ENCODE measurements at places on chromosomes 13 and 19.

GRCh38 chr19:38678217-38678890 is 30.9 kb downstream of the ACTN4 start:
- DNase-seq: no peak

DNA sequence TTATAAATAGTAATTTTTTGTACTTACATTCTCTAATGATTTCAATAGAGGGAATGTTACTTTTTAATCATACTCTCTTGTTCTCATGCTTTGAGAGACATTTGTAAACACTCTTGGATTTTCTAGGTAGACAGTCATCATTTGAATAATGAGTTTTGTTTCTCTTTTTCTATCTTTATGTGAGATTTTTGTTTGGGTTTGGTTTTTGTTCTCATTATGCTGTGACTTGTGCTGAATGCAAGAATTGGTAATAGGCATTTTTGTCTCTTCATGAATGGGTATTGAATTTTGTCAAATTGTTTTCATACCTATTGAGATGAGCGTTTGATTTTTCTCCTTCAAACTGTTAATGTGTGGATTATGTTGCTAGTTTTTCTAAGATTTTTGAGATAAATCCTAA is 56.8 kb upstream of the GPR183 start:
- DNase-seq: no peak

- DNase-seq: peak; percentile 79
Measured at GRCh38 chr19:1672038-1672768, 19.8 kb upstream of the TCF3 start.

GRCh38 chr13:113554333-113554700 is 30.2 kb upstream of the TFDP1 start:
- DNase-seq: no peak

GRCh38 chr19:54405628-54406027 is 9.6 kb upstream of the TTYH1 start:
- DNase-seq: no peak

DNA sequence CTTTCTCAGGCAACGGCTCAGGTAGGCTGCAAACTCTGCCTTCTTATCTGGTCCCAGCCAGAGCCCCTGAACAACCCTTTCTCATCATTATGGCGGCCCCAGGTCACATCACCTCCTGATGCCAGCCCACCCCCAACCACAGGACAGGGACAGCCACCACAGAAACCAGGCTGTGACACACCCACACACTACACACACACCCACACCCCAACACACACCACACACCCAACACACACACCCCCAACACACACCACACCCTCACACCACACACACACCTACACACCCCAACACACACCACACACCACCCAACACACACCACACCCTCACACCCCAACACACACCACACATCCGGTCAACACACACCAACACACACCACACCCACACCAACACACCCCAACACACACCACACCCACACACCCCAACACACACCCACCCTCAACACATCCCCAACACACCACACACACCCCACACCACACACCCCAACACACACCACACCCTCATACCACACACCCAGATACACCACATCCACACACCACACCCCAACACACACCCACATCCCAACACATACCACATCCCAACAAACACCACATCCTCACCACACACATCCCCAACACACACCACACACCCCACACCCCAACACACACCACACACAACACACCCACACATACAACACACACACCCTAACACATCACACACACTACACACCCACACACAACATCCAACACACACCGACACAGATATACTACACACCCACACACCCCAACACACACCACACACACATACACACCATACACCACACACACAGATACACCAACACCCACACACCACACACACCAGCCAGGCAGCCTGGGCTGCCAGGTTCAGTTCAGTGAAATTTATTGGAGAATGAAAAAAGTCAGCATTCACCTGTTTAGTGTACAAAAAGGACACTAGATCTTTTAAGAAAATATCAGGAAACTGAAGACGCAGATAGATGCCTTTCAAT is 4.2 kb upstream of the ISYNA1 start:
- no peak for DNase-seq

- DNase-seq: no peak
Measured at GRCh38 chr19:28887920-28888618, 324.9 kb downstream of the UQCRFS1 start.

- DNase-seq: no peak
Measured at GRCh38 chr19:47186446-47187334, 44.3 kb downstream of the BBC3 start.

- DNase-seq: peak; percentile 75
Measured at GRCh38 chr19:18436671-18437490, 1.1 kb downstream of the ISYNA1 start.

DNA sequence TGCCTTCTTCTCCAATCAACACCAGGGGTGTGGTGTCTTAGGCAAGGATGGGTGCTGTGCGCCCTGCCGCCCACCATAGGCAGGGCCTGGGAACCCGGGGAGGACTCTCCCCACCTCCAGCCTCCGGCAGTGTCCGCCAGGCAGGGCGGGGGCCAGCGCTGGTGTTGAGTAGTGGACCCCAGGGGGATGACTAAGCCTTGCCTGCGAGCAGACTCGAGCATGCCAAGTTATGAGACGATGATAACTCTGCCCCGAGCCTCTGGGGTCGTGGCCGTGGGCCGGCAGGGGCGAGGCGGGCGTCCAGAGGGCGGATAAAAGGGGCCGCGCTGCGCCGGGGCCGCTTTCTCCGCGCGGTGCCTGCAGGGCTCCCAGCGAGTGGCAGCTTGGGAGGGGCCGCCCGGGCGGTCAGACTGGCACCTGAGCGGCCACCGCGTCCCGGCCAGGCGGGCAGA is at the start of gene MEDAG:
MEDAG (plus strand) TSS at position 340 of the 452 bp plus-strand sequence. CDS start 245 bp downstream, outside the sequence.
- DNase-seq: peak; percentile 50

DNA sequence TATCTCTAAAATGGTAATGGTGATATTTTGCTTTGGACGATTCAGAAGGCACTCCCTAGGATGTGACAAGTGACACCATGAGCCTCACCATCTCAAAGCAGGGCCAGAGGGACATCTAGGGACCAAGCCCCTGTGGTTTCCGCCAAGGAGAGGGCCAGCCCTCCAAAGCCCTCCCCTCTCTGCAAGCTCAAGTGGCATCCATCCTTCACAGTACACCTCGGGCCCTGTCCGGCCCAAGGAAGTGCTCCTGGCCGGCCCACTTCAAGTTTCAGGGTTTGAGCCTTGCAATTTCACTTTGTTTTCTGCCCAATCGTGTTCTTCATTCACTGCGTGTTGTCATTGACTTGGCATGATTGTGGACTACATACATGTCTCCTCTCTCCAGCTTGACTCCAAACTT is 82.5 kb downstream of the TSHZ3 start:
- no peak for DNase-seq

DNA sequence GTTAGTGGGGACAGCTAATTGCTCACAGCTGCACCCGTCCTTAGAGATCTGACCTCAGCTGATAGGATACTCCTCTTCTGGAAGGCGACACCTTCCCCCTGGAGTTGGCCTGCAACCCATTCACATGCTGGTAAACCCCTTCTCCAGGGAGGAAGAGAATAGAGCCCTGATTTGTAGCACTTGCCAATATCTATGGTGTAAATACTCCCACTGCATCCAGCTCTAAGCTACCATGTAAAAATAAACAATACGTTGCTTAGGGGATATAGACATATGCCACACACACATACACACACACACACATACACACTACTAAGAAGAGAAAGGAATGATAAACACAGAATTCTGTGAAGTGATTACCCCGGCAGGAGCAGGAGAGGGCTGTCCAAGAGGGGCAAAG is 49.4 kb upstream of the KCTD15 start:
- no peak for DNase-seq

DNA sequence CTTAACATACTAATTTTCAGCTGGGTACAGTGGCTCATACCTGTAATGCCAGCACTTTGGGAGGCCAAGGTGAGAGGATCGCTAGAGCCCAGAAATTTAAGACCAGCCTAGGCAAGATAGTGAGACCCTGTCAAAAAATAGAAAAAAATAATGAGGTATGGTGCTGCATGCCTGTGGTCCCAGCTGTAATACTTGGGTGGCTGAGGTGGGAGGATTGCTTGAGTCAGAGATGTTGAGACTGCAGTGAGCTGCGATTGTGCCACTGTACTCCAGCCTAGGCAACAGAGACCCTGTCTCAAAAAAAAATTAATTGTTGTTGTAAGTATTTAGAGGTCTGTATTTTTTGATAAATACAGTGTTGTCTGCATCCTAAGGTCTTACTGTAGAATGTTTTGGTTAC is 66.8 kb downstream of the FNDC3A start:
- no peak for DNase-seq

DNA sequence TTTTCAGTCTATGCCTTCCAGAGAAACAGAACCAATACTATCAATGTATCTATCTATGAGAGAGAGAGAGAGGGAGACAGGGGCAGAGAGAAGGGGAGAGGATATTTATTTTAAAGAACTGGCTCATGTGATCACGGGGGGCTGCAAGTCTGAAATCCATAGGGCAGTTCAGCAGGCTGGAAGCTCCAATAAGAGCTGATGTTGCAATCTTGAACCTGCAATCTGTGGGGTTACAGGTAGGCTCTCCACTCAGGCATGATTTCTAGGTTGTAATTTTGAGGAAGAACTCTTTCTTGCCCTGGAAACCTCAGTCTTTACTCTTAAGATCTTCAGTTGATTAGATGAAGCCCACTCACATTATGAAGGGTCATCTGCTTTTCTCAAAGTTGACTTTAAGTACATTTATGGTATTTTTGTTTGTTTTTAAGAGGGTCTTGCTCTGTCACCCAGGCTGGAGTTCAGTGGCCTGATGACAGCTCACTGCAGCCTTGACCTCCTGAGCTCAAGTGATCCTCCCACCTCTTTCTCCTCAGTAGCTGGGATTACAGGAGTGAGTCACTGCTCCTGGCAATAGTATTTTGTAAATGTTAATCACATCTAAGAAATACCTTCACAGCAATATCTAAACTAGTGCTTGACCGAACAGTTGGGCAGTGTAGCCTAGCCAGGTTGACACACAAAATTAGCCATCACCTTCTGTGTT is 376.4 kb downstream of the FGF9 start:
- no peak for DNase-seq

- no peak for DNase-seq
Measured at GRCh38 chr13:98972059-98972458, 5.8 kb downstream of the DOCK9 start.

- peak; percentile 38 for DNase-seq
Measured at GRCh38 chr19:19113040-19113626, 25.1 kb downstream of the TMEM161A start.

- no peak for DNase-seq
Measured at GRCh38 chr13:73321043-73321442, 262.2 kb downstream of the KLF5 start.

- DNase-seq: no peak
Measured at GRCh38 chr19:33464010-33464732, 57.4 kb downstream of the PEPD start.

- no peak for DNase-seq
Measured at GRCh38 chr13:112143753-112144615, 77.0 kb downstream of the SOX1 start.

GRCh38 chr13:88840085-88840484 is 1168.9 kb downstream of the SLITRK5 start:
- DNase-seq: no peak

- DNase-seq: peak; percentile 2
Measured at GRCh38 chr13:67554746-67555452, 324.8 kb upstream of the PCDH9 start.

DNA sequence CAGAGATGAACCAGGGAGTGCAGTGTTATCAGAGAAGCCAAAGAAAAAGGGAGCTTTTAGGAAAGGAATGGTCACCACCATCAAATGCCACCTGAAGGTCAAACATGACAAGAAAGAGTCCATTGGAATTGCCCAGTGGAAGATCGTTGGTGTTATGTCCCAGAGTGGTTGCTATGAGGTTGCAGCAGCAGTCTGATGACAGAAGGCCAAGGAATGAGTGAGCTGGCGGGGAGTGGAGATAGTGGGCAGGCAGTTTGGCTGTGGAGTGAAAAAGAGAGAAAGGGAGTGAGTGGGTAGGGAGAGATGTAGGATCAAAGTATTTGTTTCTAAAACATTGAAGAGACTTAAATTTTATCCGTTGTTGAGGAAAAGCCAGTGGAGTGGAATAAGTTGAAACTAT is 117.4 kb upstream of the WASF3 start:
- no peak for DNase-seq

GRCh38 chr13:30019648-30020626 is 169.5 kb upstream of the UBL3 start:
- DNase-seq: no peak

DNA sequence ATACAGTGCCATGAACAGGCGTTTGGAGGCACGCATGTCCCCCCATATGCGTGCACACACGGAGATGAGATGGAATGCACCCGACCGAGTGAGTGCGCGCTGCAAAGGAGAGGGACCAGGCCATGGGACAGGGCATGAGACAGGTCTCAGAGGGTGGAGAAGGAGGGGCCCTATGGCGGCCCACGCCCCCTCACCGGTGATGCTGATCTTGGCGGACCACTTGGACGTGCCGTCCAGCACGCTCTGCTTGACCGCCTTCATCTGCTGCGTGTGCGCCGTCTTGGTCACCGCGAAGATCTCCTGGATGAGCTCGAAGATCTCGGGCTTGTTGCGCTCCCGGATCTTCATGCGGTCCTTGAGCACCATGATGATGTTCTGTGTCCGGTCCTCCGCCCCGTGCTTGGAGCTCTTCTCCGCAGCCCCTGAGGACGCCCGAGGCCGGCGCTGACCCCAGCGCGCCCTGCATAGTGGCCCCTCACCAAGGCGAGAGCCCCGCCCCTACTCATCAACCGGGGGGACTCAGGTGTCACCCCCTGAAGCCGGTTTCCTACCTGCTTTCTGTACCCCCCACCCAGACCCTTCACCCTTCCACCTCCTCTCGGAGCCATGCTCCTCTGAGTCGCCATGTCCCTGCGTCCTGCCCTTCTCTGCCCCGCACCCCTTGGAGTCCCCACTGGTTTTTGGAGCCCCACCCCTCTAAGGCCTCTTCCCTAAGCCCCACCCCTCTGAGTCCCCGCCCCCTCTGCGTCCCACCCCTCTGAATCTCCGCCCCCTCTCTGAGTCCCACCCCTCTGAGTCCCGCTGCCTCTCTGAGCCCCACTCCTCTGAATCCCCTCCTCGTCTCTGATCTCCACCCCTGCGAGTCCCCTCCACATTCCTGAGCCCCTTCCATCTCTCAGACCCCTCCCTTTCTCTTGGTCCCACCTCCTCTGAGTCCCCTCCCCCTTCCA is 40.8 kb downstream of the UNC13A start:
- DNase-seq: no peak

GRCh38 chr13:63595811-63596210 is 2180.2 kb upstream of the PCDH20 start:
- DNase-seq: no peak

- DNase-seq: no peak
Measured at GRCh38 chr19:47651691-47652090, 42.8 kb downstream of the BICRA start.

- no peak for DNase-seq
Measured at GRCh38 chr19:45826934-45827333, 11.8 kb upstream of the RSPH6A start.

- peak; percentile 49 for DNase-seq
Measured at GRCh38 chr19:14048443-14049153, 13.3 kb downstream of the PALM3 start.

All from adipocyte (in vitro differentiated cells).